ENCODE measurements at places on chromosomes 4 and X.

DNA sequence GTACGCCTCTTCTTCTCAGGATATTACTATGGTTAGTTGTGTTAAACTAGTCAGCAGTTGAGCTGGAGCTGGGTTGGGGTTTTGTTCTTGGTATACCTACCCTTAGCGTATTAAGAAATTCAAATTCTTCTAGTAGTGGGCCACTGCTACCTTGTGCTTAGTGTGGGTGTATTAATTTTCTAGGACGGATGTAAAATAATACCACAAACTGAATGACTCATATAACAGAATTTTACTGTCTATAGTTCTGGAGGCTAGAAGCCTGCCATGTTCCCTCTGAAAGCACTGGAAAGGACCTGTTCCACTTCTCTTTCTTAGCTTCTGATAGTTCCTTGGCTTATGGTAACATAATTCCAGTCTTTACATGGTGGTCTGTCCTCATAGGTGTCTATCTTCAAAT is 1274.7 kb downstream of the ADGRL3 start:
- DNase-seq = no peak

DNA sequence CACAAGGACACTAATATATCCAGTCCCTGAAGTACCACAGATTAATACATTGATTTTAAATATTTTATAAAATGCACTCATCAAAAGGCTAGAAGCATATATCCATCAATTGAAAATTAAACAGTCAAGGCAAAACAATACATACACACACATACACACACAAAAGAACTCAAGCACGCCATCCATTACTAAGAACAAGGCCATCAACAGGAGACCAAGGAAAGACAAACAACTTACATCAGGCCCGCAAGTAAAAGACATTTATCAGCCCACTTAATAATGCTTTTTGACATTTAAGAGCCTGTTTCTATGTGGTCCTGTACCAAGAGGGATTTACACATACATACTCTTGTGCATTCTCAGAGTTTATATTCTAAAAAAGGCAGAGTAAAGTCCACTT is 50.0 kb upstream of the ZNF827 start:
- DNase-seq = no peak

DNA sequence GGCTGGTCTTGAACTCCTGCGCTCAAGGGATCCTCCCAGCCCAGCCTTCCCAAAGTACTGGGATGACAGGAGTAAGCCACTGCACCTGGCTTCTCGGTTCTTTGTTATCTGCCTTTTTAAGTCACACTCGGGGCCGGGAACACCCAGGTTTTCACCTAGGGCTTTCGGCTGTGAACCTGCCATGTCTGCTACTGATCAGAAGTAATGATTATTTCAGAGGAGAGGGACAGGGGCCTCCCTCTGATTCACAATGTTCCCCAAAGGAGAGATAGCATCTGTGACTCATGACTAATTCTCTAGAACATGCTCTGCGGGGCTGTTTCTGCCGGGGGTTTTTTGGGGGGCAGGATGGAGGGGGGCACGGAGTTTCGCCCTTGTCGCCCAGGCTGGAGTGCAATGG is 26.9 kb downstream of the CRLF2 start:
- no peak for DNase-seq

DNA sequence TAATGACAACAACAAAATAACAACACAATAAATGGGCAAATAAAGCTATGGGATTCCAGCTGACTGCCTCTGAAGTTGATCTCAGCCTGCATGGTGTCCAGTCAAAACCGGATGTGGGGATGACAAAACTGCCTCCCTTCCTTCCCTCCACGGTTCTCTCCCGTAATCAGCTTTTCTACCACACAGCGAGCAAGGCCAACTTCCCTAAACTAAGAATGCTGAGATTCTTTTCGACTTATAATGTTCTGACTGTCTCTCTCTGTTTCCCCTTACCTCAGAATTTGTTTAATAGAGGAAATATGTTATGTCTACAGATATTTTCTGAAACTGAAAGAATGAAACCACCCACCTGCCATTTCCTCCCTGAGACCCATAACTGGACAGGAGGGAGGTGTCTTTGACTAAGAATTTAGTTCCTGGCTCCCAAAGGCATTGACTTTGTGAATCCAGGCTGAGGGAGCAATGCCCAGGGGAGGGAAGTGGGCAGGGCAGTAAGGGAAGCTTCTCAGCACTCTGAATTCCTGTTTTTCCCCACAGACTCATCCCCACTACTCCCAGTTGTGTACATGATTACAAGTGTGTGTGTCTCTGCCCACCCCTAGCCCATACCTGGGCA is 1.0 kb upstream of the TLR1 start:
- no peak for DNase-seq

All from AG09319 (cell line).